ENCODE measurements at places on chromosomes 6 and 20.

GRCh38 chr20:38975539-38976120, 13.5 kb downstream of the DHX35 start:
- DNase-seq: no peak

GRCh38 chr6:2854396-2854982, 12.8 kb upstream of the SERPINB1 start:
- no peak for DNase-seq

GRCh38 chr6:137702791-137703424, 164.2 kb upstream of the TNFAIP3 start:
- DNase-seq: no peak

DNA sequence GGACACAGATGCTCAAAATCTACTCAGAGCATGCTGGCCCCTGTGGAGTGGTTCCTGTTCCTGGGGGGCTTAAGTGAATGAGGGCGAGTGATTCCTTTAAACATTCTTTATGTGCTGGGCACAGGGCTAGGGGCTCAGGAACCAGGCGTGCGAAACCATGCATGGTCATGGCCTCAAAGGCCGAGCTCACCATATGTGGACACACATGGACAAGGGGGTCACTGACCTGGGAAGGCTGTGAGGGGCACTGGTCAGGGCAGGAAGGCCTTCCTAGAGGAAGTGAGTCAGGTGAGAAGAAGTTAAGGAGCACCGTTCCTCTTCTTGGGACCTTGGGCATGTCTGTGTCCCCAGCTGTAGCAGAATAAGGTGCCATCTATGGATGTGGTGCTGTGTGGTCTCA, 74.6 kb upstream of the BHLHE23 start:
- no peak for DNase-seq

- DNase-seq: no peak
Measured at GRCh38 chr6:15472621-15473020, 190.2 kb downstream of the DTNBP1 start.

Measured in fibroblast of skin of right quadriceps (primary cell).